ENCODE measurements at places on chromosomes 16 and 17. TPM values are rescaled to one million over a fixed set of nuclear protein-coding genes. Genes with fewer than 3 reads are reported as not detected.

Gene ZNF213
- 13.4 TPM for total RNA-seq

Gene VMO1
- 2.3 TPM for total RNA-seq

Gene BFAR
- 60.7 TPM for total RNA-seq

Gene MOSMO
- 17.0 TPM for total RNA-seq

Gene CCL18
- total RNA-seq = not detected

Gene PLK1
- total RNA-seq = 22.3 TPM

Gene MYH1
- not detected for total RNA-seq

Gene RCVRN
- total RNA-seq = 1.8 TPM

GRCh38 chr16:13376174-13376573 is 474.8 kb downstream of the SHISA9 start:
- no peak for DNase-seq

DNA sequence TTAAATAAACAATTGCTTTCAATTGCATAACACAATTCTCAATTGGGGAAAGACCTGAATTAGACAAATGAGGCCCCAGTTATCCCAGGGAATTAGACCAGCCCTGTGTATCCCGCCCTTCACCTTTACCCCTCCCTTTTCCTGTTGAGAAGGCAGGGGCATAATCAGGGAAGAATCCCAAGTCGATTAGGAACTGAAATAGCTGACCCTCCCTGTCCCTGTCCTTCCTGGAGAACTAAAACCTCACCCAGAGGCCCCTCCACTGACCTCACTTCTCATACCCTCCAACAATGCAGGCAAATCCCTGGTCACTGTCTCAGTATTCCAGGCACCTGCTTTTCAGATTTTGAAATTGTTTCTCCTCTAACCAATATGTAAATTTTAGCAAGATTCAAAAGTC is 165.4 kb upstream of the CDH11 start:
- DNase-seq = no peak

- no peak for DNase-seq
Observed at GRCh38 chr16:56093055-56093454, 98.2 kb upstream of the GNAO1 start.

- DNase-seq = no peak
Observed at GRCh38 chr17:41989702-41990419, 23.3 kb downstream of the CNP start.

DNA sequence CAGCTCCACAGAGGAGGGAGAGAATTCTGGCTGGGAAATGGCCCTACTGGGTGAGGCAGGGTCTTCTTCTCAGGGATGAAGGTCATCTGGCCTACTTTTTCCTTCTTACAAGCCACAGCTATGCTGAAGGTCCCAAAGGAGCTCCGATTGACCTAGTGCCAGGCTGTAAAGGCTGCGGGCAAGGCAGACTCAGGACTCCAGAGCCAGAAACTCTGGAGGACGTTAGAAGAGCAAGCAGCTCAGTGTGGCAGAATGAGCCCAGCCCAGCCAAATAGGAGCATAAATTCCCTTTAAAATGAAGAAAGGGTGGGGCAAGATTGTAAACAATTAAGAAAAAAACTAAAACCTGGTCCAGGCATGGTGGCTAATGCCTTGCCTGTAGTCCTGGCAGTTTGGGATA is 20.1 kb upstream of the CNOT1 start:
- no peak for DNase-seq

GRCh38 chr17:30780343-30780742 is 44.1 kb downstream of the CRLF3 start:
- DNase-seq = no peak

DNA sequence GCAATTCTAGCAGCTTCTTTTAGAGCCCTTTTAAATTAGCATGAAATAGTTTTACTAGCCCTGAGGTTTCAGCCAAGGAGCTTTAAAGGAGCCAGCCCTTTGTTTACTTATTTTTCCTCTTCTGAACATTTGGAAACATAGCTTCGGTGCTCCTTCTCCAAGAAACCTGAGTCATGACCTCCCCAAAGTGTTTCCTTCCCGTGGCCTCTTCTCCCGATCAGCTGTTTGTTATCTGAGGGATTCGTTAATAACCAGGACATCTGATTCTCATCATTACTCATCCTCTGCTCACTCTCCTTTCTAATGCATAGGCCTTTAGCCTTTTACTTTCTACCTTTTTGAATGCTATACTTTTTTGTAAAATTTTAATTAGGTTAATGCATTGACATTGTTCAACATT is 204.5 kb downstream of the WWOX start:
- no peak for DNase-seq

DNA sequence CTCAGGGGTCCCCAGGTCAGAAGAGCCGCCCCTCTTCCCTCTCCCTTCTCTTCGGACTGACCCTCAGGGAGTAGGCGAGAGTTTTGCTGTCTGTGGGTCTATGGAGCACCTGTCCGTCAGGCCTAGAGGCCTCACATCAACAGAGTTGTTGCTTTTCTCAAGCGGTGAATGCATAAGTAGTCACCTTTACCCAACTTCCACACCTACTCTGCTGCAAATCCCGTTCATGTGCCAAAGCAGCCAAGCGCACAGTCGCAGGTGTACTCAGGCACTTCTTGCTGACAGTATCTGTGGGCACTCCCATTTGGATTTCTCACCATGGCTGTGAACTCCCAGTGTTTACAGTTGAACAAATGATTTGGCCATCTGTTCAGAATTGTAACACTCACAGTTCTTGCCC is 4.0 kb upstream of the FA2H start:
- no peak for DNase-seq

DNA sequence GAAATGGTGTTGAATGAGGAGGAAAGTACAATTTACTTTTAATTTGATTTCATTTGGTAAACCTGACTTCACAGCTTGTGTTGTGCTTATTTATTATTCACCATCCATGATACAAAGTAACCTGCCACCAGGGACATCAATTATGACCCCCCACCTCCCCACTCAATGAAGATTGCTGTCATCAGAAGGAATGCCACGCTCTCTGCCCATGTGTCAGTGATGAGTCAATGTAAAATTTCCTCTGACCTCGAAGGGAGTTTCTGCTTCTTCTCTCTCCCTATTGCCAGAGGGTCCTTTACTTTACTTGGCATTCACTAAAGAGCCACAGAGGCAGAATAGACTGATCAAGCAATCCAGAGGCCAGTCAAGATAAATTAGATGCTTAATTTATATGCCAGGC is 759.7 kb downstream of the CDH11 start:
- DNase-seq = no peak
